Naive thymus-derived CD8-positive, alpha-beta T cell (primary cell): ENCODE measurements at places on chromosomes 13 and 19. TPM values are rescaled to one million over a fixed set of nuclear protein-coding genes. Genes with fewer than 3 reads are reported as not detected.

GRCh38 chr13:77477299-77477848 lies 58.1 kb upstream of the SCEL start:
- DNase-seq, result no peak

- no peak for DNase-seq
Observed at GRCh38 chr13:51432576-51432975, 20.3 kb downstream of the INTS6 start.

DNA sequence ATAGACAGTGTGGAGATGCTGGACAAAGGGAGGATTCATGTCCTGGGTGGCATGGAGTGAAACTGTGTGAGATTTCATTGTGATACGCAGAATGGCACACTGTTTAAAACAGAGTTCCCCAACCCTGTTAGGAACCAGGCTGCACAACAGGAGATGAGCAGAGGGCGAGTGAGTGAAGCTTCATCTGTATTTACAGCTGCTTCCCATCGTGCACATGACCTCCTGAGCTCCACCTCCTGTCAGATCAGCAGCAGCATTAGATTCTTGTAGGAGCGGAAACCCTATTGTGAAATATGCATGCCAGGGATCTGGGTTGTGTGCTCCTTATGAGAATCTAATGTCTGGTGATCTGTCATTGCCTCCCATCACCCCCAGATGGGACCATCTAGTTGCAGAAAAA lies 72.5 kb downstream of the RAP2A start:
- DNase-seq, result no peak

GRCh38 chr13:46712524-46712923 lies 84.4 kb downstream of the ESD start:
- DNase-seq, result no peak

DNA sequence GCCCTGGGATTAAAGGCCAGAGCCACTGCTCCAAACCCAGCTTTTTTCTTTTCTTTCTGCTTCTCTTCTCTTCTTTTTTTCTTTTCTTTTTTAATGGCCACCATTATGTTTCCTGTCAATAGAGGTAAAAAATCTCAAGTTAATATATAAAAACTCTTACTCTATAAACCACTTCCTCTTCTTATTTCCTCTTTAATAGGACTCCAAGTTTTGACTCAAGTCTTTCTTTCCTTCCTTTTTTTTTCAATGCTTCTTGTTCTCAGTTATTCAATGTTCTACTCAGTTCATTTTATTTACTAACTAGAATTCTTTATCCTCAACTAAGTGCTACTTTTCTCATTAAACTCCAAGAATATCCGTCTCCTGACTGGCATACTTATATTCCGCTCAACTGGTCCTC lies 27.1 kb upstream of the MYCBP2 start:
- no peak for DNase-seq

GRCh38 chr13:81396192-81396591 lies 1055.3 kb upstream of the SPRY2 start:
- DNase-seq, result no peak

DNA sequence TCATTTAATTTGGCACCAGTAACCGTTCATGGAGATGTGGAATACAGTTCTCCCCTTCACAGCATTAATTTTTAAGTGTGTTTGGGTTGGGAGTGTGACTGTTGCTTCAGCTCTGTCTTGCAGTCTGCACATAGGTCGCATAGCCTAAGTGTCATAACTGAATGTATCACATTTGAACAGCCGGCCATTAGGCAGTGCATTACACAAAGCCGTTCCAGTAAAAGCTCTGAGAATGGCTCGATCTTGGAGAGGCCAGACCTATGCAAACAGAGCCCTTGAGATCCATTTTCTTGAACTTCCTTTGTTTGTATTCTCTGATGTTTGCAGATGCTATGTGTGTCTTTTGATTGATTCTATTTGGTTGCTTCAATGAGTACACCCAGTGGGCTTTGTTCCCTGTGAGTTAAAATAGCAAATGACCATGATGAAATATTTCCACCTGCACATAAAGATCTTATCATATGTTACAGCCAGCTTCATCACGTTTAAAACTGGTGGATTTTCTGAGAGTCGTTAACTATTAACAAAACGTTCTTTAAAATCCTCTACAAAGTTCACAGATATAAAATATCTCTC lies 1104.9 kb upstream of the SLC10A2 start:
- no peak for DNase-seq

DNA sequence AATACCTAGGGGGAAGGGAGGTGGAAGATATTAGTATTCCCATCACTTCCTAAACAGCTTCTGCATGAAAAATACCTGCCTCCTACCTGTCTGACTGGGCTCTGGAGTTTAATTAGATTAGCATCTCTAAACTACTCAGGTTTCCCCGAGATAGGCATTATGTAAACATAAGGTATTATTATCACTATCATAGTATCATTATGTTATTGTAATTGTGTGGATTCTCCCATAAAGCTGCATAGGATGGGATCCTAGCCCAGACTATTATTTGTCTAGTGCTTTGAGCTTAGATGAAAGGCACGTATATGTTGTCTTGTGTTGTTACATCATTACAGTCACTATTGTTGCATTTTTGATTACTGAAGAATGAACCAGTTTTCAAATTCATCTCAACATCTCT lies 115.2 kb upstream of the SOX21 start:
- no peak for DNase-seq

DNA sequence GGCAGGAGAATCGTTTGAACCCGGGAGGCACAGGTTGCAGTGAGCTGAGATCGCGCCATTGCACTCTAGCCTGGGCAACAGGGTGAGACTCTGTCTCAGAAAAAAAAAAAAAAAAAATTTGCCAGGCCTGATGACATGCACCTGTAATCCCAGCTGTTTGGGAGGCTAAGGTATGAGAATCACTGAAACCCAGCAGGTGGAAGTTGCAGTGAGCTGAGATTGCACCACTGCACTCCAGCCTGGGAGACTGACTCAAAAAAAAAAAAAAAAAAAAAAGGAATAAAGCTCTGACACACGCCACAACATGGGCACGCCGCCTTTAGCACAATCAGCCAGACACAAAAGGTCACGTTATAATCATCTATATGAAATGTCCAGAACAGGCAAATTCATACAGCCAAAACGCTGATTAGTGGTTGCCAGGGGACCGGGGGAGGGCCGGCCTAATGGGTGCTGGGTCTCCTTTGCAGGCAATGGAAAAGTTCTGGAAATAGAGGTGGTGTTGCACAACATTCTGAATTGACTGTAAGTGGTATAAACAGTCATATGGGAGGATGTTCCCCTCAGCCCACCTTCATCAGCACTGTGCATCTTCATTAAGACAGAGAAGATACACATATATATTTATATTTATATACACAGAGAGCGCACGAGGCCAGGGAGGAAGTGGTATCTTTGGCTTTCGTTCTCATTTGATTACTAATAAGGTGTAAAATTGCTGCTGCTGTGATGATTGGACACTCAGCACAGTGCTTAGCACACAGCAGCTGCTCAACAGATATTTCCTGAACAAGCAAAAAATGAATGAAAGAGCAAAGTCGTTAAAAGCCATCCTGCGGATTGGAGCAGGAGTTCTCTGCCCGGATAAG lies 3.8 kb downstream of the HSPBP1 start:
- DNase-seq, result no peak

DNA sequence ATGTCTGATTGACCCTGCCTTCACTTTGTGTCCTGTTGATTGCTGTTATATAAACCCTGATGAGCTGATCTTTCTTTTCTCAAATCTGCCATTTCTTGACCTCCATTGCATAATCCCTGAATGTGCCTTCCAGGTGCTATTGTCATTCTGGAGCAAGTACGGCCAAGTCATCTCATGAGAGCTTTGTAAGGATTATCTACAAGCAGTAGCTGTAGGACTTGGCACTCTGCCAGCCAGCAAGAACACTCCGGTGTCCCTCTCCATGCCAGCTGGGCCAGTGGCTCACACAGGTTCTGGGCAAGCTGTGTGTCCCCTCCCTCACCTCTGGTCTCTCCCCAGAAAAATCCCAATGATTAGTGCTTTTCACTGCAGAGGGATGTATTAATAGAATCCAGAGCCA lies 348.1 kb downstream of the FOXO1 start:
- DNase-seq, result no peak

DNA sequence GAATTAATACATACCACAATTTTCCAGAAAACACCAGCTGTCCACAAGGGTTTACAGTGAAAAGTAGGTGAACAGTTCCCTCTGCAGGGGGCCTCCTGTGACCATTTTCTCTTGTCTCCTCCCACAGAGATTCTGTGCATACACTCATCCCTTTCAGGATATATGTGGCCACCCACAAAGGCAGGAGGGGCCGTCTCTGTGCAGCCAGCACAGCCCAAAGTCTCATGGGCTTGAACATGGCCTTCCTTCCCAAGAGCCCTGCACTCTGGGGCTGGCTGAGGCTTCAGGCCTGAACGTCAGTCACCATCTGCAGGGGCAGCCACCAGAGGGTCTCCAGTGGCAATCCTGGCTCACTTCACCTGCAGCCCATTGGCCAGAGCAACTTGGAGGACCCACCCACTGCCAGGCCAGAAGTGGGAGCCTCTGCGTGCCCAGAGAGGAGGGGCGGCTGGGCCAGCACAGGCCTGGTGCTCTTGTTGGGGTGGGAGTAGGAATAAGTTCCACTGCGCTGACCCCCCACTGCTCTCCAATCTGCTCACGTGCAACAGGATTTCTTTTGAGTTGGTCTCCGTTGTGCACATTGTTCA lies 25.1 kb downstream of the TMEM161A start:
- DNase-seq, result no peak

- DNase-seq, result no peak
Observed at GRCh38 chr13:90438576-90438975, 908.9 kb upstream of the MIR17HG start.

DNA sequence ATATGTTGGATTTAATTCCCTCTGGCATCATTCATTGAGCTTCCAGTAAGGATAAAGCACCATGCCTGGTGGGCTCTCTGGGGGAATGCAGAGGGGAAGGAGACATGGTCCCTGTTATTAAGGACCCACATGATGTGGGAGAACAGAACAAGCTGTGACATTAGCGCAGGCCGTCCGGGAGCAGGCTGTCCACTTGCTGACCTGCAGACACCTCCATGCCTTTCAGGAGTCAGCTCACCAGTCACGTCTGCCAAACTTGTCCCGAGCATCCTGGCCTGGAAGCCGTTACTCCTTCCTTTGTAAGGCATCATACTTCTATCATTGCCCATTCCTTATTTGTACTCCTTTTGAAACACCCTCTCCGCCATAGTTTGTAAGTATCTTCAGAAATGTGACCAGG lies 23.4 kb downstream of the B3GLCT start:
- no peak for DNase-seq

- no peak for DNase-seq
Observed at GRCh38 chr13:44972956-44973581, 16.2 kb downstream of the NUFIP1 start.

GRCh38 chr13:39283072-39283471 lies 244.8 kb downstream of the NHLRC3 start:
- no peak for DNase-seq

DNA sequence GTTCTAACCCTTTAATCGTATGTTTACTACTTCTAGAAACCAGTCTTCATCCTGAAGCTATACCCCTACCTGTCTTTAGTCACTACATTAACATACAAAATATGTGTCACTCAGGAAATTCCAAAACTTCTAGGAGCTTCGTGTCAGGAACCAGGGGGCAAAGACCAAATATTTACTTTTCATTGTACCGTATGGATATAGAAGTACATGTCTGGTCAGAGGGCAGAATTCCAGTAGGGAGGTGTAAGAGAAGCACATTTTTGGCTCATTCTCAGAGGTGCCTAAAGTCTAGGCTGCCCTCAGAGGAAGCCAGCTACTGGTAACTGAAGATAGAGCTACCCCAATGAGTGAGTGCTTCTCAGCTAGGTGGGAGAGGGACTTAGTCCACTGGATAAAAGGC lies 320.7 kb downstream of the DIAPH3 start:
- DNase-seq, result no peak

- DNase-seq, result no peak
Observed at GRCh38 chr19:35789195-35789977, 14.0 kb downstream of the ARHGAP33 start.

GRCh38 chr13:33139780-33140535 lies 123.7 kb downstream of the KL start:
- no peak for DNase-seq

DNA sequence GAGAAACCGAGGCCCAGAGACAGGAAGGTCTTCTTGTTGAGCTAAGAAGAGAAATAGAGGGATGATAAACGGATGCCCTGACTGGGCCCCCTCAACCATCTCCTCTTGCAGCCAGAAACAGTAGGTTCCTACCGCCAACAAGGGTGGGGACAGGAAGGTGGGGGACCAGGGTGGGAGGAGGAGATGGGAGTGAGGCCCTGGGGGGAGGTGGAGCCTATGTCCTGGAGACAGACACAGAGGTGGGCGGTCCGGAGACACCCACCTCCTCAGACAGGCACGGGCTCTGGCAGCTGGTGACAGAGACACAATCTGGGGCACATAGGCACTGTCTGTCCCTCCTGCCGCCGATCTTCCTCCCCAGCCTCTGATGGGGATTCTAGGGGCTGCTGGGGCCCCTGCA lies 16.9 kb downstream of the GADD45B start:
- DNase-seq, result no peak

GRCh38 chr13:59510386-59510785 lies 653.3 kb downstream of the DIAPH3 start:
- DNase-seq, result no peak

DNA sequence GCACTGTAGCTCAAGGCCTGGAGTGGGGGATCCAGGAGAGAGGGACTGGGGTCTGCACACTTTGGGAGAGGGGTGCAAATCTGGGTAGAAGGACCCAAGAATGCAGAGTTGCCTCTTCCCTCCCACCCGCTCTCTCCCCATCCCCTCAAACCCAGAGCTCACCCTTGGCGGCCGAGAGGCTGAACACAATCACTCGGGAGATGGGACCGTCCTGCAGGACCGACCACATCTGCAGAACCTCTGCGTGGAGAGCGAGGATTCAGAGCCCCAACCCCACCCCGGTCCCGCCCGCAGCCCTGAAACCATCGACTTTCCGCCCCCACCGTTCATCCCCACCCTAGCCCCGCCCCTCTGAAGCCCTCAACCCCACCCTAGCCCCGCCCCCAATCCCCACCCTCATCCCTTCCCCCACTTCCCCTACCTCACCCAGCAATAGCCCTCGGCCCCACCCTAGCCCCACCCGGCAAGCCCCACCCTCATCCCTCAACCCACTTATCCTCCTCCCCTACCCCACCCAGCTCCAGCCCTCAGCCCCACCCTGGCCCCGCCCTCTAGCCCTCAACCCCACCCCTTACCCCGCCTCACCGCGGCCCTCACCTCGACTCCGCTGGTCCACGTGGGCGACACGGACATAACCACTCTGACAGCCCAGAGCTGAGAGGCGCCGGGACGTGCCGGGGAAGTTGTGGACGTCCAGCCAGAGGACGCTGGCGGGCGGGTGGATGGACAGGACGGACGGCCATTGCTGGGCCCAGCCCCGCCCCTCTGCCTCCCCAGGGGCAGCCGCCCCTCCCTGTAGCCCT lies 4.1 kb downstream of the KPTN start:
- no peak for DNase-seq

Gene STAP2
- total RNA-seq, result 1.4 TPM

Gene MAP4K1
- total RNA-seq, result 221 TPM

Gene ZNF497
- total RNA-seq, result 6.6 TPM

Gene COL4A1
- total RNA-seq, result not detected

Gene SELENOV
- not detected for total RNA-seq

Gene CKM
- not detected for total RNA-seq

Gene KIR2DL4
- not detected for total RNA-seq

Gene DUS3L
- total RNA-seq, result 116 TPM

Gene TLE5
- total RNA-seq, result 981 TPM

Gene RGL3
- not detected for total RNA-seq

Gene SPATA13
- 120 TPM for total RNA-seq

Gene SCAMP4
- total RNA-seq, result 23.4 TPM

Gene MAMSTR
- 2.4 TPM for total RNA-seq

Gene MBD3L2
- total RNA-seq, result not detected
